Adipocyte (in vitro differentiated cells): ENCODE measurements at places on chromosomes 13 and 19.

GRCh38 chr13:67726979-67727378 is 496.8 kb upstream of the PCDH9 start:
- DNase-seq, result no peak

DNA sequence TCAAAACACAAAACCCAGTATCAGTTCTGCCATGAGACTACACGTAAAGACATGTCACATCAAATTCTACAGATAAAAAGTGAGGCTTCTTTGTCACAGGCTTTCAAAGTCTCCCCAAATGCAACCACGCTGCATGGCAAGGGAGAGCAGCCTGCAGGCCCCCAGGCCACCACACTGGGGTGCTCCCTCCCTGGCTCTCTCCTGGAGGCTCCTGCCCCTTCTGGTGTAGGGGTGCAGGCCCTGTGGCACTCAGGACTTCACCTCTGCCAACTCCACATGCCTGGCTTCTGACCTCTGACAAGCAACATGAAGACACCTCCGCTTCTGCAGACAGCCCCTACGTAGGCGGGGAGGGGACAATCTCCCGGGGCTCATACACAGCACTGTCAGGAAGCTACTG is 14.3 kb downstream of the AKAP8 start:
- no peak for DNase-seq

DNA sequence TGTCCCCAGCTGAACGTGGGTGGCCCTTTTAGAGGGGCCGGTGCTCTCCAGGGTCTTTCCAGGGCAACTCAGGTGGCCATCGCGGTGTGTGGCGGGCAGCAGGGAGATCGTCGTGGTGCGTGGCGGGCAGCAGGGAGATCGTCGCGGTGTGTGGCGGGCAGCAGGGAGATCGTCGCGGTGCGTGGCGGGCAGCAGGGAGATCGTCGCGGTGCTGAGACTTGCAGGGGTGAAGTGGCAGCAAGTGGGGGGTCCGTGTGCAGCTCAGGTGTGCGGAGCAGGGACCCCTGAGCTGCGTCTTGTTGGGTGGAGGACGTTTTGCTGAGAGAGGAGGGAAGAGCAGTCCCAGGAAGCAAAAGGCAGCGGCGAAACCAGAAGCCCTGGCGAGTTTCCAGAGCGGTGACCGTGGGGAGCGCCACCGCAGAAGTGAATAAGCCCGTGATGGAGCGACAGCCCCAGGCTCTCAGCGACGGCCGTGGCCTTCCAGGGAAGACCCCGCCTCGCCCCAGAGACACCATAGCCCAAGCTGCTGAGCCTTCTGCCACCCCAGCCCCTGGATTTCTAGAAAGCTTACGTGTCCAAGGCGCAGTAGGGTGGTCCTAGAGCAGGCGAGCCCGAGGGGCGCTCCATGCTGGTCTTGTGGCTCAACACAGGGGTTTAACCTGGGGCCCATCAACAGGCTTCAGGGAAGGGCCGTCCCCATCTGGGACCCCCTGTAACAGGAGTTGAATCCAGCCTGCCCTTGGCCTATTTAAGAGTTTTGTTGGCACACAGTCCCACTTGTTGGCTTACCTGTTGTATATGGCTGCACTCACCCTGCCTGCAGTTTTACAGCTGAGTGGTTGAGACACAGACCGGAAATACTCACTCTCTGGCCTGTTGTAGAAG is 5.4 kb downstream of the NCLN start:
- DNase-seq, result no peak

DNA sequence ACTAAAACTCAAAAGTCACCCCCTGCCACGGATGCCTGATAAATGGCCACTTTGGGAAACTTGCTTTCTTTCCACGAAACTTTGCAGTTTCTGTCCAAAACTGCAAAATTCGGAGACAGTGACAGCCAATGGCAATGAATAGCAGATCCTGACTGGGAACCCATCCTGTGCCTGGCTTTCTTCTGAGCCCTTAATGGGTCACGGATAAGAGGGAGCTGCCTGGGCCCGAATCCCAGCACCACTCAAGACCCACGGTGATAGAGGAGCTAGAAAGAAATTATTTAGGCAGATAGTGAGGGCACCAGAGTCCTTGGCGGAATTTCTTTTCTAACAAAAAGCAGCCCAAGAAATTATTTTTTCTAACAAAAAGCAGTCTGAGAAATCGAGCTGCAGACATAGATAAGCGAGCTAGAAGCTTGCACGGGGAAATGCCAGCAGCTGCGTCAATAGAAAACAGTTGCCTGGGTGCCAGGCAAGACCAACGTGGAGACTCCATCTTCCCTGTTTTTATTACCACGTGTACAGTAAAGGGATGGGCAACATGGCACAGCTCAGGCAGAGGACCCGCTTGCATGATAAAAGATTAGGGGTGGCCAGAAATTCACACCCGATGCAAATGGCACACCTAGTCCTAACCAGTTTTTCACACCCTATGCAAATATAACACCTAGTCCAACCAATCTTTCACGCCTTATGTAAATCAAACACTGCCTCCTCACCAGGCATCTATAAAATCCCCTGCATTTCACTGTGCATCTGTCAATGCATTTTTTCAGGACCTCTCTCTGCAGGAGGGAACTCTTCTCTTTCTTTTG is 7.1 kb upstream of the HSH2D start:
- DNase-seq, result no peak

- DNase-seq, result peak; percentile 47
These were observed 112.5 kb downstream of the ESD start for GRCh38 chr13:46684287-46685001.

DNA sequence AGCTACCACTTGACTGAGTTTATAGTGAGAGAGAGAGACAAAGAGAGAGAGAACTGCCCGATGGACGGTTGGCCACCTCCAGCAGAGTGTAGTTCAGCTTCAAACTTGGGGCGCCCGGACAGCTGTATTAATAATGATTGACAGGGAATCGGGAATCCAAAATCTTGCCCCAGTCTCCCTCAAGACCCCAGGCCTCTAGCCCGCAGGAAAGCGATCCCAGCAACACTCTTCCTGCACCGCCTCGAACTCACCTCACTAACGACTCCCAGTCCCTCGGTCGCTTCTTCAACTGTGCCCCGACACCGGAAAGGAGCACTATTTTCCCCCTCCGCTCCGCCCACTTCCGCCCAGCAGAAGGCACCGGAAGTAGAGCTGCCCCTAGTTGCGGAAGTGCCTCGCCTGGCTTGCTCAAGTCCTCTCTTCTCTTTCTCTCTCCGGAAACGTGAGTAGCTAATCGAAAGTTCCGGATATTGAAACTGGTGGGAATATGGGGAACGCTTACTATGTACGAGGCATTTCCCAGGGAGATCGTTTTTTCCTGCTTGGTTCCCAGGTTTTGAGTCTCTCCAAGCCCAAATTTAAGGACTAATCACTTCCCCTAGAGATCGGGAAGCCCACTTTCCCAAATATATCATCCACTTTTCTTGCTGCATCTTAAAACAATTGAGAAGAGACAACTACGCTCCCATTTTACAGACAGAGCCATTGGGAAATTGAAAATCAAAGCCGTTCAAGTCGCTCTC is at the start of gene NOSIP:
TSS of gene NOSIP (minus strand) at position 293 of the 743 bp plus-strand sequence. CDS start 19,865 bp downstream, outside the sequence.
- peak; percentile 98 for DNase-seq

DNA sequence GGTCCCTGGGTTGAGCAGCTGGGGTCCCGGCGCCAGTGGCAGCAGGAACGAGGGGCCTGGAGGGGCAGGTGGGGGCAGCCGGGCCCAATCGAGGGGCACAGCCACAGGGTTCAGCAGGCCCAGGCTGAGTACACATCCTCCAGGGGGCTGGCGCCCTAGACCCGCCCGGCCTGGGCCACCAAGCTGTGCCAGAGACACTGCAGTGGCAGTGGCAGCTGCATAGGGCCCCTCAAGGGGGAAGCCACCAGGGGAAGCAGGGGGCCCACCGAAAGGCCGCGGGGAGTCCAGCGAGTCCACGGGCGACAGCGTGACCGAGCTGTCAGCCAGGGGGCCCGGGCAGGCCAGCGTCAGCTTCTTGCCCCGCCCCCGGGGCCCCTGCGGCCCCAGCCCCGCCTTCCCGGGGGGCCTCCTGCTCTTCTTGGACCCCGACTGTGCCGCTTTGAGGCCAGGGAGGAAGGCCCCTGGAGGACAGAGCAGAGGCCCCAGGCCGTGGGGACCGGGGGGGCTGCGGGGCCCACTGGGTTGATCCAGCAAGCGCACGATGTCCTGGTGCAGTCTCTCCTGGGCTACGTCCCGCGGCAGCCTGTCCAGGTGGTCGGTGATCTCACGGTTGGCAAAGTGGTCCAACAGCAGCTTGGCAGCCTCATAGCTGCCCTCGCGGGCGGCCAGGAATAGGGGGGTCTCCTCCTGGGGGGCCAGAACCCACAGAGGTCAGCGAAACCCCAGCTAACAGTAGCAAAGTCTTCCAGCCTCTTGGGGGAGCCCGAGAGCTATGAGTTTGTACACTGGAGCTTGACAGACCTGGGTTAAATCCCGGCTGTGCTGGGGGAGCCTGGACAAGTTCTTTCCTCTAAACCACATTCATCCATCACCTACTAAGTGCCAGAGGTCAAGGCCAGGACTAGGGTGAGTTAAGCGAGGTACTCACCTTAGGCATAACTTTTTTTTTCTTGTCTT is 39.5 kb downstream of the NOTCH3 start:
- no peak for DNase-seq

GRCh38 chr13:44400736-44401135 is 27.1 kb downstream of the SERP2 start:
- no peak for DNase-seq
